ENCODE measurements at places on chromosomes 16 and 17.

- no peak for DNase-seq
These were observed 62.3 kb downstream of the WNT3 start for GRCh38 chr17:46756081-46756735.

DNA sequence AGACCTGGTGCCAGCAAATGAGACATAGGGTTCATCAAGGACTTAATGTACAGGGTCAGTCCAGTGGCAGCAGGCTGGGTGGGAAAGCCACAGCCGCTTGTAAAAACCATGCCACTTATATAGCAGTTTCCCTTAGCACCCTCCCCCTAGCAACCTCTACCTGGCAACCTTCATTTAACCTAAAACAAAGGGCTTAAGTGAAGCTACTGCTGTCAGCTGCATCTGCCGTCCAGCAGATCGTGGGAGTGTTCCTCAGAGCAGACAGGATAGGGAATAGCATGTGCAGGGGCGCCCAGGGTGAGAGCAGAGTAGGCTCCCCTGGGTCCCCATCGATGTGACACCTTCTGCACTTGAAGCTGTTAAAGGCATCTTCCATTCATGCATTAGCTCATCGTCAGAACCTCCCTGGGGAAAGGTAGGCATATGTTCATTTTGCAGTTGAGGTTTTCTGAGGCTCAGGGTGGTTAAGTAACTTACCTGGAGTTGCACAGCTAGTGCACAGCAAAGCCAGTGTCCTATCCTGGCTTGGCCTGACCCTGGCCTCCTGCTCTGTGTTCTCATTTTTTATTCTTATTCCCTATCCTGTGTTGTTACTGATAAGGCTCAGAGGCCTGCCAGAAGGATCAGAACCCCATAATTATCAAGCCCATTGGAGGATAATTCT lies 112.5 kb downstream of the SOCS1 start:
- DNase-seq: no peak

DNA sequence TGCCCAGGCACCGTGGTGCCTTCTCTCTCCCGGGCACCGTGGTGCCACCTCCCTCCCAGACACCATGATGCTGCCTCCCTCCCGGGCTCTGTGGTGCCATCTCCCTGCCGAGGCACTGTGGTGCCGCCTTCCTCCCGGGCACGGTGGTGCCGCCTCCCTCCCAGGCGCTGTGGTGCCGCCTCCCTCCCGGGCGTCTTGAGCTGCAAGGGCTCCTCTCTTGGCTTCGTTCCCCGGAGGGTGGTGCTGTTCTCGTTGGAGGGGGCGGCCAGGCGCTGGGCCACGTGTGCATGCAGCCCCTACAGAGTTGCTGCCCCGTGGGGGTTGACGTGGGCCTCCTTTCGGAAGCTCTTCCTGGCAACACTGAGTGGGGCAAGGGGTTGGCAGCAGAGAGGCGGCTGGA lies 8.2 kb downstream of the CENPX start:
- no peak for DNase-seq

DNA sequence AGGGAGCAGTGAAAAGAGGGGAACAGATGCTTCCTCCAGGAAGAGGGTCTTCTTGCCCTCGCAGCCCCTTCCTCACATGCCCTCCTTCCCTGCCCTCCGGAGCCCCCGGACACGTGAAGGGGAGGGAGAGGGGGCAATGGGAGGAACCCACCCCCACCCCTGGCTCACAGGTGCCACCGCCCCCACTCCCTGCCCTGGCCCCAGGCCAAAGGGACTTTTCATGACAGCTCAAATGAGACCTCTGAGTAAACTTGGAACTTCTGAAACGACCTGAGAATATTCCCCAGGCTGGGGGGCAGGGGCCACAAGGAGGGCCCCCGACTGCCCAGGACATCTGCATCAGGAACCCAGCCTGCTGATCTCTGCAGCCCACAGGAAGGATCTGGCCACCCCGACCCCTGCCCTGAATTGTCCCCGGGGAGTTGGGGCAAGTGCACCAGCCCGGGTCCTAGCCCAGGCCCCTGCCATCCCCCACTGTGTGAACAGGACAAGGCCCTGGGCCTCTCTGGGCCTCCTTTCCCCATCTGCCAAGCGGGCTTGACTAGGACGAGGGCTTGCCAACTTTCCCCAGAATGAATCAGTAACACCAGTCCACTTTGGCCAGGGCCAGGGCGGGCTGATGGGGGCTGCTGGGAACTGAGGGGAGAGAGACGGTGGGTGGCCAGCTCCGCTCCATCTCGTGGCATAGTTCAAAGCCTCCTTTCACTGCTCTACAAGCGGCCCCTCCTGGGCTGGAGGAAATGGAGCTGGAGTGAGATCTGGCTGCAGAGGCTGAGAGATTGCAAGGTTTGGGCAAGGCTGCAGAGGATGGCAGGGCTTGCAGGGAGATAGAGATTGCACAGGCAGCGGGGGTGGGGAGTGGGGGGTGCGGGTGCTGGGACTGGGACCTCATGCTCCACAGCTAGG lies 3.8 kb downstream of the IL21R start:
- DNase-seq: peak; percentile 34

DNA sequence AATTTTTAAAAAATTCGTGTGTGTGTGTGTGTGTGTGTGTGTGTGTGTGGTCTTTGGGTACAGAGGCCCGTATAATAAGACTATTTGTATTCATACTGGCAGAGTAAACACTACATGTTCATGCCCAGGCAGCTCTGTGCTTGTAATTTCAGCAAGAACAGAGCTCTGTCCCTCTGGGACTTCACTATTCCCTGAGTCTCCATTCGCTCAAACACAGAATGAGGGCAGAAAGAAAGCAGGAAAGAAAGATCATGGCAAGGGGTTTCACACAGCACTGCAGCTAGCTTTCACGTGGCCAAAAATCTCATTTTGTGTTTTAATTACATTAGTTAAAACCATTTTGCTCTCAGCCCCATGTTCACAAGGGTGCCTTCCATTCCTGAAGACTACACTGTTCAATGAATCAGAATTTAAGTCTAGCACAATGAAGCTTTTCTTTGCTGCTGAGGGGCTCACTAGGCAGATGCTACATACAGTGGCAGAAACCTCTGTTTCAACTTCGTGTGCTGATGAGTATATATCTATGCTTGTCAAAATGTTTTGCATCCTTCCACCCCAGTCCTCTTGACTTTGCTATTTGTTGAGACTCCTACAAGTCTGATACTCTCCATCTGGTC lies 198.4 kb upstream of the C17orf78 start:
- no peak for DNase-seq

DNA sequence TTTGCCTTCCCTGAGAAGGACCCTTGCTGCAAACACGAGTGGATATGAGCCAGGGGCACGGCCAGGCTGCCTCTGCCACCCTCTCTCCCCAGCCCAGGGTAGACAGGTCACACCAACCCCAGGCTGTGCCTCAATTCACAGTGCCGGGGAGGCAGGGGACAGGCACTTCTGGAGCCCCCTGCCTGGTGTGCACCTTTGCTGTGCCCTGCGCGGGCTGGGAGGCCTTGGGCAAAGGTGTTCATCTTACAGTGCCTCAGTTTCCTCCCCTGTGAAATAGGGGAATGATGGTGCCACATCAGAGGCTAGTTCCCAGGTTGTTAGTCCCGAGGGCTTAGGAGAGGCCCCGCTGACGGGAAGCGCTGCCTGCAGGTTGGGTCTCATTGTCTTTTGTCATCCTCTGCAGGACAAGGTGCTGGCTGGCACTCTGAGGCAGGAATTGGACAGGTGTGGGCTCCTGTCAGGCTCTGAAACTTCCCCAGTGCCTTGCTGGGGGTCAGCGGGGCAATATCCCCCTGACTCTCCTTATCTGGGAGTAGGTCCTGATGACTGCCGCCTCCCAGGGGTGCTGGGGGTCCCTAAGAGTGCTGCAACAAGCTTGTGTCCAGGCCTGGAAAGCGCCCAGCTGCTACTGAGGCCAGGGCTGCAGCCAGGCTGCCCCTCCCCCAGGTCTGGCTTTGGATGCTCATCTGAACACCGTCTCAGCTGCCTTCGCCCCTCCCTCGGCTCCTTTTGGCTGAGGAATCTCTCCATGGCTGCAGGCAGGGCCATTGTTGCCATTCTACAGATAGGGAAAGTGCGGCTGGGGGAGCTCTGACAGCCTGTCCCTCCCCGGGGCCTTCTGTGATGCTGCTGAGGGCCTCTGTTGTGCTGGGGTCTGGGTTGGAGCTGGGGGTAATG lies 3.1 kb downstream of the PRSS21 start:
- DNase-seq: no peak

DNA sequence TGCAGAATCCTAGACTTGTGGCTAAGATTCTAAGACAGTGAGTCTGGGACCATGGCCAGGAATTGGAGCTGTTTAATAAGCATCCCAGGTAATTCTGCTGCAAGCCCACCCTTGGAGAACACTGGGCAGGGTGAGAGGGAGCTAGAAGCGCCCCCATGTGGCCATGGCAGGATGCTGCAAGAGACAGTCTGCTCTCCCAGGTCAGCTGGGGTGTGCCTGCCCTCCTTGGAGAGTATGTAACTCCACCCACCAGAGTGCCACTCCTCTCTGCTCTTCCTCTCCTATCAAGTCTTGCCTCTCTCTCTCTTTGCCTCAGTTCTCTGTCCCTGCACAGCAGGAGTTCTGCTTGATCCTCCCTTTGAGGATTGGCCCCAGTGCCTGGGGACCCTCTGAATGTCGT lies 14.9 kb downstream of the RCVRN start:
- DNase-seq: no peak

GRCh38 chr17:80408872-80409271 lies 6.1 kb upstream of the ENDOV start:
- no peak for DNase-seq

- DNase-seq: no peak
These were observed 137.2 kb downstream of the SNX29 start for GRCh38 chr16:12113523-12114345.

DNA sequence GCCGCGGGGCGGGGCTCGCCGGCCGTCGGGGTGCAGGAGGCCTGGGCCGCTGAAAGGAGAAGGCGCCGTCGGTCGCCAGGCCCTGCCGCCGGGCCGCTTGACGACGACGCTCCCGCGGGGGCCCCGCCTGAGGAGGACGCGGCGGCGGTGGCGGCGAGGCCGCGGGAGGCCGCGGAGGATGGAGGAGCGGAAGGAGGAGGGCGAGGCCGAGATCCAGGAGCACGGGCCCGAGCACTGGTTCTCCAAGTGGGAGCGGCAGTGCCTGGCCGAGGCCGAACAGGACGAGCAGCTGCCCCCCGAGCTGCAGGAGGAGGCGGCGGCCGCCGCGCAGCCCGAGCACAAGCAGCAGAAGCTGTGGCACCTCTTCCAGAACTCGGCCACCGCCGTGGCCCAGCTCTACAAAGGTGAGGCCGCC lies 430 bp downstream of the HAPSTR1 start:
- DNase-seq: peak; percentile 47

DNA sequence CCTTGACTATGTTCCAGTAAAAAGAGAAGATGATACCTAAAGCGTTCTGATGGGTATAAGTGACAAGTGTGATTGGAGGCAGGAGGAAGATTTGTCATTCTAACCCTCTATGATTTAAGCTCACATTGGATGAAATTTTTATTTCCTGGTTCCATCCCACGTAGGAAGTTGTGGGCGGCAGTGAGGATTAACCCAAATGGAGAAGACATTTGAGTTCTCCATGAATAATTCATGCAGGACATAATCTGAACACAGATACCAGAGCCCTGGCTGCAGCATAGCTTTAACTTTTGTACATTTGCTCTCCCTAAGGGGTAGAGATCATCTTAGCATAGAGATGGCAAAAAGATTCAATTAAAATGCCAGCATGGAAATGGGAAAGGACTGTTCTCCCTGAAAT lies 146.3 kb downstream of the SLC39A11 start:
- no peak for DNase-seq

- no peak for DNase-seq
These were observed 9.8 kb upstream of the TBX2 start for GRCh38 chr17:61389670-61390478.

DNA sequence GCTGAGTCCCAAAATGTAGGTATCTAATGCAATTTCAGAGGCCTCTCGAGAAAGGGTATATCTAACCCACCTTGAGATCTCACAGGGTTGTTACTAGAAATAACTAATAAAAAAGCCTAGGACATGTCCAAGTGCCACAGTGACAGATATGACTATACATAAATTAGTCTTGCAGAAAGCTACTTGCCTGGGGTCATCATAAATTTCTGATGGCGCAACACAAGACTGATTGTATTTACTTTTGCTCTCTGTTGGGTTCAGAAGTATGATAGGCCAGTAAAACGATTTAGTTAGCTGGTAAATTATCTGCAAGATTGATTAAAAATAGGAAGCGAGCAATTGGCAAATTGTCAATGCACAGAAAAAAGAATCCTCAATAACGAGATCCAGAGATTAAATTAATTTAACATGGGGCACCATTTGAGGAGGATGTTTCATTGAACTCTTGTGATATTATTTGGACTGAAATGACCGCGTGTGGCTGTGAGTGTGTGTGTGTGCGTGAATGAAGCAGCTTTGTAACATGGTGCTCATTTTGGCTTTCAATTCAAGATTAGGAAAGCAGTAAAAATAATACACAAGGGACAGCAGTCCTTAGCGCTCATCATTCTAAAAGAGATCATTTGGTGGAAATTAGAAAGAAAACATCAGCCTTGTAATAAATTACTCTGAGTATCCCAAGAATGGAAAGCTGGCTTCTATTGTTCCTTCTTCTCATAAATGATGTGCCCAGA lies 157.4 kb upstream of the ZFHX3 start:
- no peak for DNase-seq

GRCh38 chr17:13510062-13510461 lies 91.7 kb downstream of the HS3ST3A1 start:
- no peak for DNase-seq

DNA sequence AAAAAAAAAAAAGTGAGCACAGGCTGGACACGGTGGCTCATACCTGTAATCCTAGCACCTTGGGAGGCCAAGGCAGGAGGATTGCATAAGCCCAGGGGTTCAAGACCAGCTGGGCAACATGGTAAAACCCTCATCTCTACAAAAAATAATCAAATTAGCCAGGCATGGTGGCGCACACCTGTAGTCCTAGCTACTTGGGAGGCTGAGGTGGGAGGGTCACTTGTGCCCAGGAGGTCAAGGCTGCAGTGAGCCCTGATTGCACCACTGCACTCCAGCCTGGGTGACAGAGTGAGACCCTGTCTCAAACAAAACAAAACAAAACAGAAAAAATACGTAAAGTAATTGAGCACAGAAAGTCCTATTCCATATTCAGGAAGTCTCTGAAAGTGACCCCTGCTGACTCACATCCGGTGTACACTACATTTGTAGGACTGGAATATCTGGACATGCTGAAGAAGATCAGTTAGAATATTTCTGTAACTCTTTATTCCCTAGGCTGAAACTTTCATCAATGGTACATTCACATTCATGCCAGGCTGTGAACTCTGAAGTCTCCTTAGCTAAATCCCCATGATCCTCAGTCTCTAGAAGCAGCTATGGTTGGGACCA lies 66.0 kb upstream of the HAS3 start:
- DNase-seq: no peak

GRCh38 chr17:49342575-49342936 lies 19.5 kb downstream of the ZNF652 start:
- no peak for DNase-seq

- DNase-seq: no peak
These were observed 31.1 kb downstream of the SLFN11 start for GRCh38 chr17:35342276-35342675.

Data from CD4-positive, alpha-beta T cell treated with Interleukin-17A for 1 hour (primary cell).